ENCODE measurements at places on chromosomes 11 and 22. TPM values are rescaled to one million over a fixed set of nuclear protein-coding genes. Genes with fewer than 3 reads are reported as not detected.

The CSNK2A3 gene
- total RNA-seq = 1.2 TPM

The MCAT gene
- total RNA-seq = 16.9 TPM

The CASP1 gene
- total RNA-seq = 9.5 TPM

The TLCD5 gene
- total RNA-seq = 7.3 TPM

The HSPB2 gene
- total RNA-seq = 42.4 TPM

The DDTL gene
- total RNA-seq = 1.7 TPM

The TKFC gene
- total RNA-seq = 12.9 TPM

The TMEM25 gene
- total RNA-seq = 10.6 TPM

The IFITM1 gene
- 83.1 TPM for total RNA-seq

The SEC14L2 gene
- 1.5 TPM for total RNA-seq

The RTN4RL2 gene
- 1.9 TPM for total RNA-seq

The PISD gene
- 16.6 TPM for total RNA-seq

DNA sequence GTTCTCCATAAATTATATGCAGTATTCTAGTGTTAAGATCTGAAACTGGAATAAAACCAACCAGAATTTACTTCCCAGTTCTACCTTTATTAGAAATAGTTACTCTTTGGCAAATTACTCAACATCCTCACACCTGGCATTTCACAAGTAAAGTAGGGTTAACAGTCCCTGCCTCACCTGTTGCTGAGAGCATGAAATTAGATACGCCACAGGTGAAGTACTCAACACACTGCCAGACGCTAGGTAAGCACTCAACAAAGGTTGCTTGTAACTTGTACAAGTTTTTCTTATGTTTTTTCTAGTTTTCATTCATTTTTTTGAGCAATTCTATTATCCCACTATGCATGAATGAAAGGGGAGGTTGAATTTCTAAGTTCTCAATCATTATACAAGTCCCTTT, 267.6 kb upstream of the ARHGAP42 start:
- no peak for DNase-seq

GRCh38 chr11:71086687-71087258, 165.6 kb downstream of the SHANK2 start:
- no peak for DNase-seq

DNA sequence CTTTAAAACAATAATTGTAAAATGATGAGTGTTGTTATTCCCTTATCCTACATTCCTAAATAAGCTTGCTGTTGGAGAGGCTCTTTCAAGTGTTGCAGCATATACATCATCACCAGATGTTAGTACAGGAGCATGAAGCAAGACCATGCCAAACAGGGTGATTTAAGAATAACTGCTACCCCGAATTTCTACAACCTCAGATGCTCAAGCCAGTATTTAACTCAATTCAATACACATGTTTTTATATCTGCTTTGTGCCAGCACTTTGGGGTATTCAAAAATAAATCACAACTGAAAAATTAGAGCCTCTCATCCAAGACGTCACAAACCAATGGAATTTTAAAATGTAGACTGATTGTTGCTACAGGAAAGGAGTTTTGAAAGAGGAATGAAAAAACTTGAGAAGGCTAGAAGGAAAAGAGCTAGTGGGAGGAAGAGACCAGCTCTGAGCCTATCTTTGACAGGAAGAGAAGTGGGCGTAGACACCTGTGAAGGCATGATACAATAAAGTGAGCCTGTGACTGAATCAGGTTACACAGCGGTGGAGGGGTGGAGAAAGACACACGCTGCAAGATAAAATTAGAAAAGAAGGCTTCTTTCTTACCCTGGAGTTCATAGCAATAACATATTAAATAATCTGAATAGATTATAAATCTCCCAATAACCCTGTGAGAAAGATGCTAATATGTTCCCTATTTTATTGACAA, 95.8 kb downstream of the DLG2 start:
- DNase-seq = no peak

DNA sequence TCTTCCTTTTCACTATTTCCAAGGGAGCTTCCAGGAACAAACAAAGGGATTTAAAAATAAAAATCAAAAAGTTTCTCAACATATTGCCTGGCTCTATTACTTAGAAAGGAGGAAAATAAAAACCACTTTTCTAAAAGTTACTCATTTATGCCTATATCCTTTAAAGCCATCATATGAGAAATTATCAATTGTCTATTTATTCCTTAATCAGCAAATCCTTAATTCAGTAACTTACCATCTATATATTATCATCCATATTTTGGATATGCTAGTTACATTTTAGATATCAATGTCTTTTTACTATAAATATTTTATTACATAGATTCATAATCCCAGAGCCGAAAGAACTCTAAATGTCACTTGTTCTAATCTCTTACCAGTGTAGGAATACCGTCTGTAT, 481.5 kb upstream of the ANO5 start:
- no peak for DNase-seq

DNA sequence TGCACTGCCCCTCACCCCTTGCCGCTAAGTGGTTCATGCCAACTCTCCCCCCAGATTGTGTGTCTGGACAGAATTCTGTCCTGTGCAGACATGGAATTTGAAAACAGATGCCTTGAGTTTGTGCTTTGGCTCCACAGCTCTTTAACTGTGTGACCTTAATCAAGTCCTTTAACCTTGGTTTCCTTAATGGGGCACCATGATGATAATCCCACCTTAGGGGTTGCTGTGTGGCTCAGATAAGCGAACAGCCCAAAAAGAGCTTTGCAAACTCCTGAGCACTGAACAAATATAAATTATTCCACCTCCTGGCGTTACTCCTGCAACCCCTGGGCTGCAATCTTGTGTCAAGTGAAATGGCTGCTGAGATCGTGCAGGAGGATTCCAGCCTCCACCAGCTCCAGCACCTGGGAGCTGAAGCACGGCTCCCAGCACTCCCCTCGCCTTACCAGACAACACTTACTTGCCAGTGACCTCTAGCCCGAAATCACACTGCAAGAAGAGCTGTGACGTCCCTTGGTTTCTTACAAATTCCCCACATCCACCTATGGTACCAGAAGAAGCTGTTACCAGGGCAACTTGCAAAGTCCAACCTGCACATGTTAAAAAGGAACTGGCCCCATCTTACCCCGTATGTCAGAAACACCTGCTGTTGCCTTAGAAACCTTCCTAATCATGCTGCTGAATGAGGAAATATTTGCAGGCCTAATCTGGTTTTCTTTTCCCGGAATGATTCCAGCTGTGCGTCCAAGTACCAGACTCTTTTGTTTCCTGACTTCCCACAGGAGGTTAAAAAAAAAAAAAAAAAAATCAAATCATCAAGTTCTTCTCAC, 13.2 kb downstream of the VPS37C start:
- no peak for DNase-seq

DNA sequence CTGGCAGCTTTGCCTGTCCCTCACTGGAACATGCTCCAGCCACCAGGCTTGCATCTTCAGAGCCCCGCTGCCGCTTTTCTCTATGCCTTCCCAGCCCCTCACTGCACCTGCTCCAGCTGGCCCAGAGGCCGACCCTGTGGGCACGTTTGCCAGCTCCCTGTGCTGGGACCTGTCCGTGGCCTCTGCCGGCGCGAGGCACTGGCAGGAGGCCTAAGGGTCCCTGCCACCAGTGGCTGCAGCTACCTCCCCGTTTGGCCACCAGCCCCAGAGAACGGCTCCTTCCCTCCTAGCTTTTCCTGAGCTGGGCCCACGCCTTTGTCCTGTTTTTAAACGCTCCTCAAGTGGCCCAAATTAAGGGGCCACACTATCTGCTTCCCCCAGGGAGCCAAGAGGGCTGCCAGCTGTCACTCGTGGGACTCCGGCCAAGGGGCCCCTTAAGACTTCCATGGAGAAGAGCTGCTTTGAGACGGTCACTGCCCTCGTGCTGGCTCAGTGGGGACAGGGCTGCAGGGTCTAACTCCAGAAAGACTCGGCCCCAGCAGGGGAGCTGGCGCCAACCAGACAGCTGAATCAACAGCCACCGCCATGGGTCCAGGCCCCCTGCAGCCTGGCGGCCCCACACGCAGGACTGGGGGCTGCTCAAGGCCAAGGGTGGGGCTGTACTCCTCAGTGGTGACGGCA, 24.6 kb upstream of the WNT7B start:
- peak; percentile 57 for DNase-seq

DNA sequence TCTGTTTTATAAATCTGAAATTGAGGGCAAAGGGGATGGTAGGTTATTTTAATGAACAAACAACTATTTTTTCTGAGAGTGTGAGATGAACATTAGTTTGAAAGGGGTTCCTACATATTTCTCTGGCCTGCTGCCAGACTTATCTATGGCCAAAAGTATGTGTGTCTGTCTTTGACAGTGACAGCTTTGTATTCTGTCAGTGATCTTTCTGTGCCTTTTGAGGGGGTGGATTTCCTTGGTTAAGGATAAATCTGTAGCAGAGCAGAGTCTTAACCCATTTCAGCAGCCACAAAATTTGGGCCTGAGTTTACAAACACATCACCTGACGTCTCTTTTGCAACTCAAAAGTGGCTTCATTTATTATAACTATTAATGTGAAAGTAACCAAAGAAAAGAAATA, 30.9 kb downstream of the ZFTA start:
- no peak for DNase-seq

DNA sequence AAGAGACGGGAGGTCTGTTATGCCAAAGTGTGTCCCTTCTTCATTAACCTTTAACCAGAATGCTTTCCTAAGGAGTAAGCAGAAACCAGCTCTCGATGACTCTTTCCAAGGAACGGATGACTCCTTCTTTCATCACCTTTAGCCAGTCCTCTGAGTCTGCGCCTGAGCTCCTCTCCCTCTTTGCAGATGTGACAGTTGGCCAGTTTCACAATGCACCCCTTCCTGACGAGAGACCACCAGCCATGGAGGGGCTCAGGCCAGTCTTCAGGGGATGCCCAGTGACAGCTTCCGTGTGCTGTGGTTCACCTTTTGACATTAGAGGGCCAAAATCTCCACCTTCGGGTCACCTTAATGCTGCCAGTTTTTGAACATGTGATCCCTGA, 826.1 kb downstream of the TBC1D22A start:
- DNase-seq = no peak

DNA sequence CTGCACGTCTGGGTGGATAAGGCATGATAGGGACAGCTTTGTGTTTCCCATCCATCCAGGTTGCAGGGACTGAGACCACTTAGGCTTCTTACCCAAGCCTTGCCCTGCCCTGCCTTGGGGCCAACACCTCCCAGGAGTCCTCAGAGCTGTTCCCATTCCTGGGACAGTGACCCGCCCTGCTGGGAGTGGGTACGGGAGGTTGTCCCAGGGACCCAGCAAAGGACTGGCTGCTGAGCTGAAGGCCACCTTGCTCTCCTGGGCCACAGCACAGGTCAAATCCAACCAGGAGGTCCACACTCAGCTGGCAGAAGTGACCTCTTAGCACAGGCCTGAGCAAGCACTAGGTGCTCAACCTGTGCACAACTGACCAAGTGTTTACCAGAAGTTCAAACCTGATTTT, 16.9 kb upstream of the ARHGEF17 start:
- no peak for DNase-seq

GRCh38 chr22:42509548-42509947, 10.0 kb downstream of the RRP7A start:
- DNase-seq = no peak

DNA sequence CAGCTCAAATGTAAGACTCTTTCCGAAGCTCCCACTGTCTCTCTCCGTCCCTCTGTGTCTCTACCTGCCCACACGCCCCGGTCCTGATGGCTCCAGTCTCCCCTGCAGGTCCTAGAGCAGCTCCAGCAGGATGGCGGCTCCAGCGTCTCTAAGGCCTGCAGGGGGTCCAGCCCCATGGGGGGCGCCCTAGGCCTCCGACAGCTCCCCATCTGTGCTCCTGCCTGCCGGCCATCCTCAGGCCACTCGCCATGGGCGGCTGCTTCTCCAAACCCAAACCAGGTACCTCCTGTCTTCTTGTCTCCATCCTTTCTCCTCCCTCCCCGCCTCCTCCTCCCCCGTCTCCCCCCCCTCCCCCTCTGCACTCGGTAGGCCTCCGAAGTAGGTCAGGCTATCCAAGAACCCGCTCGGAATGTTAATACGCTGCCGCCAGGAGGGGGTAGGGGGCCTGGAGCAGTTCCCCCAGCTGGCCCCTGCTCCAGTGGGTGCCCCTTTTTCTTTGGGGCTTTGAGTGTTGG, 699 bp downstream of the AIFM3 start:
- no peak for DNase-seq

DNA sequence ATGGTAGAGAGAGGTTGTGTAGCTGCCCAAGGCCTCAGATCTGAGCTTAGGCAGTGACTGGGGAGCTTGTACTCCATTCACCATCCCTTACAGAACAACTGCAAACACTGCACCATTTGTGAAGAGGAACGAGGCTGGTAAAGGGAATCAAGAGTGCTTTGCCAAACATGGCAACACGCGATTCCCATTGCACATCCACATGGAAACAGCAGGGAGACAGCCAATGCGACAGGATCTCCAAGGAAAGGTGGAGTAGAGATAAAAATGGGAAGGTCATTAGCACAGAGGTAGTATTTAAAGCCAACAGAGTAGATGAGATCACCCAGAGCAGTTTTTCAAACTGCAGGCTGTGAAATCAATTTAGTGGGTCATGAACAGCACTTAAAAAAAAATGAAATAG, 42.0 kb downstream of the TCF20 start:
- DNase-seq = no peak

DNA sequence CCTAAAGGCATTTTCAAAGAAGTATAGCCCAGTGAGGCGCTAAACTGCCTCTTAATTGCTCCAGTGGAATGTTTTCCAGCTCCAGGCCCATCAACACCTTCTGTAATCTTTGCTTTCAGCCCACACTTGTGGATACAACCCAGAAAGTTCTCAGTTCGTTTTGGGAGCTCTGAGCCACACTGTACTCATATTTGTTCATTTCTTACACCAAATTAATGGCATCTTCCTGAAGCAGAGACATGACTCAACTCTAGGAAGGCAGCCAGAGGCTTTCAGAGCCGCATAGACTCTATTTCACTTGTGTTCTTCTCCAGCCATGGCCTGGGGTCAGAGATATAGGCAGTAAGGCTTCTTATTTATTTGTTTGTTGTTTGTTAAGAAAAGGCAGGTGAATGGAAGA, 175.5 kb upstream of the NCAM1 start:
- DNase-seq = no peak

DNA sequence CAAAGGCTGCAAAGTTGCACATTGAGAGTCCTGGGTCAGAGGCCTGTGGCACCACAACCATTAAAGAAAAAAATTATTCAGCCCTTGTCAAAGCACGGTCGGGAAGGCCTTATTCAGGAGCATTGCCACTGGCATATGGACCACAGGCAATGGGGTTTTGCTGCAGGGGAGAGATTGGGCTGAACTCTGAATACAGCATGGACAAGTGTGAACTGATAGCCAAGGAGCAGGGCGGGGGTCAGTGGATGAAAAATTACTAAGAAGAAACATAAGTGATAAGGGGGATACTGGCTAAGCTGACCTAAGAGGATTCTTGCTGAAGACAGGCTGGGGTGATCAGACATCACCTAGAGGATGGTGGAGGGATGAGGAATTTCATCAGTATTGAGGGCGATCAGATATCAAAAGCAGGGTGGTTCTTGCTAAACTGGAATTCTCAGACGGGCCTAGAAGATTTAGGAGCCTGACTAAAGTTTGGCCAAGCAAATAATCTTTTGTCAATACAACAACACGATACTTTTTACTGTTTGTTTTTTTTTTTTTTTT, 3.3 kb upstream of the DGCR8 start:
- DNase-seq = peak; percentile 6

GRCh38 chr22:29345932-29346331, 30.4 kb upstream of the RASL10A start:
- DNase-seq = peak; percentile 6
